ENCODE measurements at places on chromosomes 3 and 15.

GRCh38 chr15:50003786-50004334 is 115.2 kb downstream of the ATP8B4 start:
- peak; percentile 40 for DNase-seq

DNA sequence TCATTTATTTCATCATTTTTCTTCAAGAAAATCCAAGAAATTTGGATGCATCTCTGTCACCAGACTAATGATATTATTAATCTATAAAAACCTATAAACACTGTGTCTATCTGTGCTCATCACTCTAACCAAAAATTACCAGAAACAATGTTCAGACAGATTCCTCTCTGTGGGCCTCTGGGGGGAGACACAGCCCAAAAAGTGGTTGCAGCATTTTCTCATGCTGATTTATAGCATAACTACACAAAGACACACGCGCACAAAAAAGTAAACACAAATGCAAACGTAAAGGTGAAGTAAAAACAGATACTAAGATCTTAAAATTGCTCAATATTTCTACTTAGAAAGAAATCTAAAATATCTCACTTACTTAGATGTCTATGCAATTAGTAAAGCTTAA is 976.0 kb downstream of the GBE1 start:
- no peak for DNase-seq

DNA sequence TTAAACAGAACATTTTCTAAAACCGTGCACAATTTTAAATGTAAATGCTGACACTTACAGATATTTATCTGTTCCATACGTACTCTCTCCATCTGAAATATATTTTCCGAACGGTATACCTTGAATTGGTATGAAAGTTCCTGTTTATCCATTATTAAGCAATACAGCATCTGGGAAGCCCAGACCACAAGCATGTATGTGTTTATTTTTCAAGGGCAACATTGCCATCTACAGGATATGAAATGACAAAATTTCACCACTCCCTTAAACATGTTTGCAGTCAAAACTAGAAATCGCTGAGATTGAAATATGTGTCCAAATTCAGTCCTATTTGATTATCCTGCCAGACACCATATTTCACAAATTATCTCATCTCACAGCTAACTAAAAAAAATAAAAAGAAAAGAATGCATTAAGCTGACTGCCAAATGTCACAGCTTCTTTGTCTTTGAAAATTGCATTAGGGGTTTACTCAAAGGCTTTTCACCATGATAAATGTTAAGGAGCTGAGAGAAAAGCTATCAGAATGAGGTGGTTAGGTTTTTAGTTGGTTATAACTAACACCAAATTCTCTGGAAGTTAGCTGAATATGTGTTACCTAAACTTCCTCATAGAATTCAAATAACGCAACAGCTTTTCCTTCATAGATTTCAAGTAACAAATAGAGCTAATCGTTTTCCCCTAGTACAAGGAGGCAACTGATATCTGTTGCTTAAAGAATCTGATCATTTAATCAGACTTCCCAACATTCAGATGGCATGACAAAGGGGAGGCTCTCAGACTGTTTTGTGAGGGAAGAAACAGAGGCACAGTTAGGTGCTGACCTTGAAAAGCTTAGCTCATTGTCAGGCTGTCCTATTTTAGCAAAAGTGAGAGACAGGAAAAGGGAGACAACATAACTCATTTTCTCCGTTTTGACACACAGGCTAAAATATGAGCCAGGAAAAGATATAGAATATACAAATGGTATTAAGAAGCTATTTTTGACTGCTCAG is 533.1 kb downstream of the TBL1XR1 start:
- DNase-seq: peak; percentile 3

GRCh38 chr15:65789759-65790425 is 2.2 kb downstream of the DENND4A start:
- no peak for DNase-seq

GRCh38 chr15:33894193-33894592 is 74.1 kb upstream of the CHRM5 start:
- DNase-seq: no peak

DNA sequence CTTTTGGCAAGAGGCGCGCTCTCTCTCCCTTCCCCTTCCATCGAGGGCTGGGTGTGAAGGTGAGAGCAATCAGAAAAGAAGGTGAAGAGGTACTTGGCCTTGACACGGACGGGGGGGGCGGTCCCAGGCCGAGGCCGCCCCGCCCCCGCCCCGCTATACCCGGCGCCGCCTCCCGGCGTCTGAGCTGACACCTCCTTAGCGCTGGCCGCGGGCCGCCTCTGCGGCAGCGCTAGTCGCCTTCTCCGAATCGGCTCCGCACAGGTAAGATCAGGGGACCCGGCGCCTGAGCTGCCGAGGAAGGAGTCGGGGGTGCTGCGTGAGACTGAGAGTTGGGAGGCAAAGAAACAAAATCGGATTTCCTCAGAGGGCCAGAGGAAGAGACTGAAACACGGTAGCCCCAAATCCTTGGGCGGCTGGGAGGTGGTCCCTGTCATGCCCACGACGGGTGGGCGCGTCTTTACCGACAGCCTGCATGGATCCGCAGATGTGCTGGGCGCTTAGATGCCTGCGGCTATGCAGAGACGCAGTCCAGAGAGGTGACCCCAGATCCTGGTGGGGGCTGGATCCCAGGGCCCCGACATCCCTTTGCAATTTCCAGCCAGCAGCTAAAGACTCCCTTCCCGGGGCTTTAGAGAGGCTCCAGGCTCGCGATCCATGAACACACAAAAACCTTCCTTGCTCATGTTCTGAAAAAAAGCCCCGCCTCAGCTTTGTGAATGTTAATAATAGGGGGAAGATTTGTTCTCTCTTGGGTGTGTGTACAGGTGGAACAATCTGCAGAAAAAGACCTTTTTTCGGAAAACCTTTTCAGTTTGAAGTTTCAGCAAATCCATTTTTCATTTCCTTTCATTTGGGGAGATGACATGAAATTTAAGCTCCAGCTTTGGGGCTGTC is at the start of gene ENTPD3:
ENTPD3 (plus strand) TSS at position 184 of the 894 bp plus-strand sequence. CDS start 874 bp downstream, outside the sequence.
- DNase-seq: no peak

DNA sequence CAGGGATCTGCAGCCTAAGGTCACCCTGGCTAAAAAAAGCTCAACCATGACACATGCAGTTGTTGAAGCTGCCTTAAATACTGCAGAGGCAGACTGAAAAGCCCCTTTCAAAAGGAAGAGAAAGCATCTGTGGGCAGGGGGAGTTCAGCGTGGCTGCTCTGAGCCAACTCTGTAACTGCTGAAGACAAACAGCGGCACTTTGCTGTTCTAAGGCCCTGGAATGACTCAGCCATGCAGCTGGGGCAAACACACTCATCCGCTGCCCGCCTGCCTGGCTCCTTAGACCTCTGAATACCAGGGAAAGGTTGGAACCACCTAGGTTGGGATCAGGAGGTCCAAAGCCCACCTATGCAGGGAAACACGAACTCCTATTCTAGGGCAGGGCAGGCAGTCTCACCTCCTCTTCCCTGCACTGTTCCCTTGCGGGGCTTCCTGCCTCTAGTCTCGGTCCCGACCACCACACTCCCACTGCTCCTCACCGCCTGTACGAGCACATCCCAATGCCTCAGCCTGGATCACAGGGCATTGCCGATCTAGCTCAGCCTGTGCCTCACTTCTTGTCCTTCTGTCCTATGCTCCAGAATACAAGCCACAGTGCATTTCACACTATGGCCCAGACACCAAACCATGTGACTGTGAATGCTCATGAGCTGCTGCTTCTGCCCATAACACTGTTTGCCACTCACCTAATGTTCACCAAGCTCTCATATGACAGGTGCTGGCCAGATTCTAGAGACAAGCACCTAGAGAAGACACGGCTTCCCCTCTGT is 6.6 kb upstream of the MUSTN1 start:
- no peak for DNase-seq

DNA sequence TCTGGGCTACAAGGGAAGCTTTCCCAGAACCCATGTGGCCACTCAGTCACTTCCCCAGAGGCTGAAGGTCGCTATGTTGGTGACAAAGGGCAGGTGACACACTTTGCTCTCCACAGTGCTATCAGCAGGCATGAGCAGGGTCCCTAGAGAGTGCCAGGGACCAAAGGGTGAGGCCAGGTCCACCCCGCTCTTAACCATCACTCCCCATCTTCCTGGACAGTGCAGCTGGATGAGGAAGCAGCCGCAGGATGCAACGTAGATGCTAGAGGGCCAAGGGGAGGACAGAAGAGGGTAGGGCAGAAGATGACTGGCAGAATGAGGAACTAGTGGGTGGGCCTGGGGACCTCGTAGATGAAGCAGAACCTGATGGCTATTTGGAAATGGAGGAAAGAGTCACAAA is 13.6 kb upstream of the LTF start:
- DNase-seq: no peak

DNA sequence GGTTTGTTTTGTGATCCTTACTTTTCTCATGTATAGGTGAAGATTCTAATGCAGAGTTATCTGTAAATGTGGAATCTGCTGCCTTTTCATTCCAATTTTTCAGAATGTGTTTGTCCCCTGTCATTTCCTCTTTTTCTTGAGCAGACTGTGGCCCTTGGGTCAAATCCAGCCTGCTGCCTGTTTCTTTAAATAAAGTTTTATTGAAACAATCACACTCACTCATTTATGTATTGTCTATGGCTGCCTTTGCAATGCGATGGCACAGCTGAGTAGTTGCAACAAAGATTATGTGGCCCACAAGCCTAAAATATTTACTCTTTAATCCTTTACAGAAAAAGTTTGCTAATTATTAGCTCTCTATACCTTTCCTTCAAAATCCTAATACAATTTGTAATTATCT is 116.3 kb upstream of the NPHP3 start:
- DNase-seq: no peak

DNA sequence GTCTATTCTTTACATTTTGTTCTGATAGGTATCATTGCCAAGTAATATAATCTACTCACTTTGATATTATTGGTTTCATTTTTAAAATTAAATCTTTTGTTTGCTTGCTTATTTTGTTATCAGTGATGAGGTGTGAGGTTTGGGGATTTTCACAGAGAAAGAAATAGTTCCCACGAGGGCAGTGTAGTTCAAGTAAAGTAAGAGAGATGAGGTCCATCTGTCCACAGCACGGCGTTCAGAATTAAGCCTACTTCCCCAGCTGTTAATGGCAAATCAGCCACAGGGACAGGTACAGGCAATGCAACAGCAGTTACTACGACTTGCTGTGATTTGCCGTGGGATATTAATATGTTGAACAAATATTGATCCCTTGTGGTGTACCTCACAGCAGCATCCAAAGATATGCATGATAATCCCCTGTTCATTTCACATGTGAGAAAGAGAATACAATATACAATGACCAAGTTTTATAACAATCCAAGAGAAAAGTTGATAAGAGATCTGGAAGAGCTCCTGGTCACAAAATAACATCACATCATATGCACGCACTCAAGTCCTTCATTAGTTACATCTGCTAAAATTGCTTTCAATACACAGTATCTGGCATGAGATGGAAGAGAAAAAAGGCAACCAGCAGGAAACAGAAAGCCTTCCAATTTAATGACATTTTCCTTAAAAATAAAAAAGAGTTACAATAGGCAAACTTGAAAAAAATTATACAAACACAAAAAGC is 131.6 kb downstream of the TUSC7 start:
- peak; percentile 78 for DNase-seq

- DNase-seq: no peak
Measured at GRCh38 chr3:16994854-16995525, 110.2 kb downstream of the PLCL2 start.

- no peak for DNase-seq
Measured at GRCh38 chr15:101332061-101332467, 37.0 kb upstream of the SNRPA1 start.

- no peak for DNase-seq
Measured at GRCh38 chr15:98648654-98649471, 524 bp downstream of the IGF1R start.

- no peak for DNase-seq
Measured at GRCh38 chr15:85035980-85036379, 54.3 kb downstream of the PDE8A start.
